ENCODE measurements at places on chromosomes 16 and 17.
A peak's percentile ranks its signal among the peaks of the same experiment; 100 is the strongest.

- DNase-seq, result peak; percentile 56
Measured at GRCh38 chr17:41254861-41255260, 323 bp upstream of the KRTAP9-9 start.

- DNase-seq, result no peak
Measured at GRCh38 chr16:17287166-17287800, 183.5 kb downstream of the XYLT1 start.

GRCh38 chr17:37761059-37761458, 16.2 kb upstream of the HNF1B start:
- no peak for DNase-seq

- peak; percentile 46 for DNase-seq
Measured at GRCh38 chr17:65794572-65794971, 233.1 kb upstream of the AXIN2 start.

DNA sequence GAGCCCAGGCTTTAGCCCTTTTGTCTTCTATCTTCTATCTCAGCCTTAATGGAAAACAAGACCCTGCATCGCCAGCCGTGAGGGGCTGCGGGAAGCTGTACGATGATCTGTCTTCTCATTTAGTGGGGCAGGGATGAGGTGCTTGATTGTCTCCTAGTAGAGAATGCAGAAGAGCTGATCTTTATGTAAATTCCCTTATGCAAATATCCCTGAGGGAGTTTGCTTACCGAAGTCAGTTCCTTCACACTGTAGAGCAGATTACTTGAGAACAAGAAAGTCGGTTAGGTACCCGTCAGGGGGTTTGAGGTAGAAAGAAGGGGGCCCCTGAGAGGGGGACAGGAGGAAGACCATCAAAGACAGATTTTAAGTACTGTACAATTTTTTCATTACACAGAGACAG, 66.2 kb downstream of the IRF8 start:
- no peak for DNase-seq

Measured in EH (cell line).